ENCODE measurements at places on chromosomes 6 and 20.

- no peaks in the 10 kb centered on the region for H3K4me1 ChIP-seq
- no peaks in the 10 kb centered on the region for H3K27me3 ChIP-seq
- no peak for DNase-seq
- H3K36me3 ChIP-seq: peaks cover 4% of the 10 kb centered on the region
Measured at GRCh38 chr6:15539722-15540270, 123.0 kb downstream of the DTNBP1 start.

GRCh38 chr20:10602221-10602871, 71.5 kb downstream of the JAG1 start:
- no peaks in the 10 kb centered on the region for H3K27me3 ChIP-seq
- peaks cover 8% of the 10 kb centered on the region for H3K36me3 ChIP-seq
- H3K4me1 ChIP-seq: peaks cover 15% of the 10 kb centered on the region
- no peak overlapping the region for H3K27ac ChIP-seq

GRCh38 chr6:32116674-32117073, 7.5 kb upstream of the TNXB start:
- no peak overlapping the region for H3K27ac ChIP-seq
- no peak for DNase-seq
- H3K36me3 ChIP-seq: peaks cover 64% of the 10 kb centered on the region
- H3K4me3 ChIP-seq: no peak overlapping the region
- no peaks in the 10 kb centered on the region for H3K27me3 ChIP-seq

DNA sequence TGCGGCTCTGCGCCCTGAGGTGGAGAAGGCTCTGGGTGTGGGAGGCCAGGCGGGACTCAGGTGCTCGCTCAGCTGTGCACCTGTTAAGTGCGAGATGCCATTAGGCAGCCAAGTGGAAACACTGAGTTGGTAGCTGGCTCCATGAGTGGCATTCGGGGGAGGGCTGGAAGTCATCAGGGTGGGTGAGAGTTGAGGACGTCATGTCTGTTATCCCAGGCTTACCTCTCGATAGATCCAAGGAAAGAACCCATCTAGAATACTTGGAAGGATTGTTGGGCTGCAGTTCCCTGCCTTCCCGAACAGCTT, 41.3 kb downstream of the TAF8 start:
- H3K36me3 ChIP-seq: no peaks in the 10 kb centered on the region
- H3K27me3 ChIP-seq: no peaks in the 10 kb centered on the region
- H3K27ac ChIP-seq: no peak overlapping the region

DNA sequence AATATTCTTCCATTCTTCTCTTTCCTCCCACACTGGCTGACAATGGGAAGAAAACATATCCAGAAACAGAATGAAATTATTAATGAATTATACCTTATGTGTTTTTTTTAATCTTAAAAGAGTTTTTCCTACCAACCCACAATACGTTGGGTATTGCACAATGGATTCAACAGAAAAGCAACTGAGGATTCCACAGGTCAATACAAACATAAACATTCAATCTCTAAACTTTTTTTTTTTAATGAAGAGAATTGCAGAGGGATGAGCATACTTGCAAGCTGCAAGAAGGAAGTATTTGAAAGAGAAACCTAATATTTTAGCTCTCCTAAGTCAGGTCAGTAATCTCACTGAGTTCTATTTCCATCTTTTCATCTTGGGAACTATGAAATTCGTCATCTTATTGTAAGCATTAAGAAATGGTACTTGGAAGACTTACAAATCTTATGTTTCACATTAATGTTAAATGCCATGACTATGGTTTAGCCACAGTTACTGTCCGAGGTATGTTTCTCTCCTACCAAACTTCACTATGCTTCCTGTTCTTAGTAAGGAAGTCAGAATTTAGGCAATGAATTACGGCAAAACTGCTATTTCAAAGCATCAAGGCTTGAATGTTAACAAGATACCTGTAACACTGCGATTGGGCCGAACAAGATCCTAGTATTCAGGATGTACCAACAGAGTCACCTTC, 100.8 kb downstream of the HIVEP2 start:
- peak overlapping the region; percentile 91 for H3K27ac ChIP-seq
- peak overlapping the region; percentile 79 for H3K4me3 ChIP-seq
- no peaks in the 10 kb centered on the region for H3K27me3 ChIP-seq
- H3K4me1 ChIP-seq: peaks cover 85% of the 10 kb centered on the region
- DNase-seq: no peak

DNA sequence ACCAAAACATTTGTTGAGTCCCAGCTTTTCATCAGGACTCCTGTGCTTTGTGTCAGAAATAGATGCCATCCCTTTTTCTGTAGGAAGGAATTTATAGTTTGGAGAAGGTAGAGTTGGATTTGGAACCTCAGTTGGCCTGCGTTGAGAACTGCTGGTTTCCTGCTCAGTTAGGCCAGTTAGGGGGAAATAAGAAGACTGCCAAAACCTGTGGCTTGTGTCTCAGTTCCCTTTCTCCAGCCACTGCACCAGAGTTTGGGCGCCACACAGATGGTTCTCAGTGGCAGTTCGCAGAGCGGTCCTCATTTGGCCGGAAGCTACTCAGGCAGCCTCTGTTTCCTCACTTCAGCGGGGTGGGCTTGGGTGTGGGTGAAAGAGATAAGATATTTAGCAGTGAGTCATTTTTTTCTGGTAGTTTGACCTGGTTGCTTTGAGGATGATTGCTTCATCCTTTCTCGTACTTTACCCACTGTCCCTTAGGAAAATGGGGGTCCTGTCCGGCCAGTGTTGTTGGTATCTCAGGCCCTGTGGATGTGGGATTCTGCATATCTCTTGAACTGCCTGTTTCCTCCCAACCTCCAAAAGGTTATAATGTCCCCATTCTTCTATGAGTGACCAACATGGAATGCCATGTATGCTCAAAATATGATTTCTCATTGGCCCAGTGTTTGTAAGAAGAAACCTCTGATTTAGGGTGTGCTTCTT, 53.7 kb downstream of the JARID2 start:
- H3K27ac ChIP-seq: peak overlapping the region; percentile 95
- H3K4me3 ChIP-seq: peak overlapping the region; percentile 43
- DNase-seq: peak; percentile 66

DNA sequence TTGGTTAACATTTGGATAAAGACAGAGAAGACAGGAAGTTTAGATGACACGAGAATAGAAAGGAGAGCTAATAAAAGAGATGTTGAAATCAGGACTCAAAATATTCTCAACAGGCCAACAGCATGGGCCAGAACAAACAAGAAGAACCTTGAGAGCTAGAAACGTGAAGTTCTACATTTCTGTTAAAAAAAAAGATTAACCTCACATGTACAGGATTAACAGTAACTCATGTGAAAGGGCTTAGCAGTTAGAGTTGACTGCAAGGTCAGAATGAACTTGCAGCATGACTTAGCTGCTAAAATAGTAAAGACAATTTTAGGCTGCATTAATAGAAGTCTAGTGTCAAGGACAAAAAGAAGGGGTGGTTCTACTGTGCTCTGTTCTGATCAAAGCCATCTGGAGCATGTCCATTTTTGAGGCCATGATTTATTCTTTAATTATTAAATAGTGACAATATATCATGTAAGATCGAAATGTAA, 331.1 kb upstream of the HSF2 start:
- DNase-seq: no peak
- H3K27ac ChIP-seq: no peak overlapping the region
- no peak overlapping the region for H3K4me3 ChIP-seq
- H3K36me3 ChIP-seq: no peaks in the 10 kb centered on the region

- DNase-seq: no peak
- no peak overlapping the region for H3K4me3 ChIP-seq
- H3K27ac ChIP-seq: no peak overlapping the region
- H3K36me3 ChIP-seq: peaks cover 4% of the 10 kb centered on the region
Measured at GRCh38 chr6:137970368-137970767, 103.3 kb downstream of the TNFAIP3 start.

All from activated CD4-positive, alpha-beta memory T cell treated with anti-CD3 and anti-CD28 coated beads, Interleukin-2, amount 10 ng/mL, durations not matched to agents 7 days and 5 days (primary cell).